ENCODE measurements at places on chromosomes 5 and 9.

GRCh38 chr9:20618361-20618802, 3.9 kb downstream of the MLLT3 start:
- no peak for DNase-seq

- DNase-seq = peak; percentile 20
Measured at GRCh38 chr5:156815988-156816599, 34.0 kb upstream of the PPP1R2B start.

- no peak for DNase-seq
Measured at GRCh38 chr5:150058480-150059126, 27.8 kb downstream of the CSF1R start.

GRCh38 chr9:20984506-20984905, 46.9 kb downstream of the HACD4 start:
- no peak for DNase-seq

GRCh38 chr5:181217111-181217802, 5.8 kb upstream of the TRIM41 start:
- DNase-seq = no peak

Data from GM19239 (cell line).